ENCODE measurements at places on chromosomes 4 and X.
A peak's percentile ranks its signal among the peaks of the same experiment; 100 is the strongest.

DNA sequence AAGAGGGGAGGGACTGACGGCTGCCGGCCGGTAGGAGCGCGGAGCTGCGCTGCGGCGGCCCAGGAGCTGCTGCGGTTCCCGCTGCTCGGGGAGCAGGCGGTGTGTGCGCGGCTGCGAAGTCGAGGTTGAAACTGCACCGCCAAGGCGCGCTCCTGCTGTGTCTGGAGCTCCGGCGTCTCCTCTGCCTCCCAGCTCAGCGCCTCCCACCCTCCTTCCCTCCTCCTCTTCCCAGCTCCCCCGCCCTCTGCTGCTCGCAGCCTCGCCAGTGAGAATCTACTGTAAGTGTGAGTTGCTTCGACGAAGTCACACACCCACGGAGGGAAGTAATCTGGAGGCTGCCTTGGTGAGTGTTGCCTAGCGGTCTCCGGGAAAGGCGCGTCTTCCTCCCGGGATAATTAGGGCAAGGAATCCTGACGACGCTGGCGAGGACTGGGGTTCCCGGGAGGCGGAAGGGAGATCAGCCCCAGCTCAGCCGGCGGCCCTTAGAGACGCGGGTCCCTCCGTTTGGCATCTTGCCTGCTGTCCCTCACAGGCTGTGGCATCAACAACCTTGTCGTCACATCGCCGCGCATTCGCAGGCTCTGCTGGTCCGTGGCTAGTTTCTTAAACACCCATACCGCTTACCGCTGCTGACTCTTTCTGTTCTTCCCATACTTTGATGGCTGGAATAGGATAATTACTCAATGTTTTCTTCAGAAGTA lies at the start of gene EPHA5:
Gene EPHA5 (minus strand): TSS at position 159 of the 701 bp plus-strand sequence. CDS start 747 bp downstream, outside the sequence.
- DNase-seq: peak; percentile 81

GRCh38 chr4:127211650-127212560 lies 420.9 kb upstream of the INTU start:
- no peak for DNase-seq

DNA sequence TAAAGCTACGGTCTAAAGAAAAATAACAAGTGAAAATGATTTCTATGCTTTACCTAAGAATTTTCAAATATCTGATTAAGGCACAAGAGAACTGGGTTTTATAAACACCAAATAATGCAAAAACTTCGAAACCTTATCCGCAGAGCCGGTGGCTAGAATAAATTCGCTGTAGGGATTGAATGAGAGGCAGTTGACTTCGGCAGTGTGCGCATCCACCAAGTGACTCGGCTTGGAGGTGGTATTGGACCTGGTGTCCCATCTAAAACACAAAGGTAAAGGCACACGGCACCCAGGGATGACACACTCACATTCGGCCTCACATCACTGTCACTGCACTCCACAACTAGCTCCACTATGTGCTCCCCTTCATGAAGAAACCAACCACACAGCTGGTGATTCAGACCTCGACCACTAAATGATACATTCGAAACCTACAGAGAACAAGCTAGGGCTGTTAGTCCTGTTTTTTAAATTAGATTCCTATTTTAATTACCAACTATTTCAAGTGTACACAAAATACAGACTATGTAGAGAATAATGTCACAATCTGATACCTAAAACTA lies 17.5 kb downstream of the RBBP7 start:
- no peak for DNase-seq

- DNase-seq: no peak
Observed at GRCh38 chr4:186701273-186701672, 22.4 kb downstream of the FAT1 start.

GRCh38 chrX:77442728-77443127 lies 4.5 kb upstream of the FGF16 start:
- DNase-seq: no peak

- no peak for DNase-seq
Observed at GRCh38 chrX:24981030-24981429, 34.7 kb downstream of the ARX start.

DNA sequence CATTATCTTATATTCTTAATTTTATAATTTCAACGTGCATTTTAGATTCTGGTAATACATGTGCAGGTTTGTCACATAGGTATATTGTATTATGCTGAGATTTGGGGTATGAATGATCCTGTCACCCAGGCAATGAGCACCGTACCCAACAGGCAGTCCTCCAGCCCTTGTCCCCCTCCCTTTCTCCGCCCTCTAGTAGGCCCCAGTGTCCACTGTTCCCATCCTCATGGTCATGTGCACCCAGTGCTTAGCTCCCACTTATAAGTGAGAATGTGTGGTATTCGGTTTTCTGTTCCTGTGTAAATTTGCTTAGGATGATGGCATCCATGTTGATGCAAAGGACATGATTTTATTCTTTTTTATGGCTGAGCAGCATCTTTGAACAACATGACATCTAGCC lies 70.6 kb downstream of the RNF150 start:
- DNase-seq: no peak

GRCh38 chr4:40991908-40992307 lies 222.4 kb downstream of the APBB2 start:
- no peak for DNase-seq

GRCh38 chr4:1001561-1002130 lies 8.4 kb upstream of the SLC26A1 start:
- no peak for DNase-seq

DNA sequence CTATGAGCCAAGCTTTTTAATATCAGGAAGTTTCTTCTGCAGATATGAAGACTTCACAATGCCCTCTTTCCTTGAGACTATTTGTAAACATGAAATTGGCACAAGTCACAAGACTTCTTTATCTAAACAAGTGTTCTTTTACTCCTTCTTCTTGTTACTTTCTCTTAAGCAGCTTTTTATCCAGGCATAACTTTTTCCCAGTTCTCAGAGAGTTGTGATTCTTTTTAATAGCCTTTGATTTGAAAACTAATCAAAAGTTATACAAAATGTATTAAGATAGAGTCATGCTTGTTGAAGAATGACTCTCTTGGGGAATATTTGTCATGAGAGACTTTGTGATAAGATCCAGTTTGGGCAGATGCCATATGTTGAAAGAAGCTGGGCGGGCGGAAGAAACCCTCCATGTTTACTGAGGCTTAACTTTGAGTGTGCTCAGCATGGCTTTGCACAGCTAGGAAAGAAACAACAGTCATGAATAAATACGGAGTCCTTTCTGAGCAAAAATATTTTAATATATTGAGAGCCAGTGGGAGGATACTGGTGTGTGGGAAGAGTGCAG lies 39.3 kb downstream of the SYTL5 start:
- DNase-seq: peak; percentile 20

DNA sequence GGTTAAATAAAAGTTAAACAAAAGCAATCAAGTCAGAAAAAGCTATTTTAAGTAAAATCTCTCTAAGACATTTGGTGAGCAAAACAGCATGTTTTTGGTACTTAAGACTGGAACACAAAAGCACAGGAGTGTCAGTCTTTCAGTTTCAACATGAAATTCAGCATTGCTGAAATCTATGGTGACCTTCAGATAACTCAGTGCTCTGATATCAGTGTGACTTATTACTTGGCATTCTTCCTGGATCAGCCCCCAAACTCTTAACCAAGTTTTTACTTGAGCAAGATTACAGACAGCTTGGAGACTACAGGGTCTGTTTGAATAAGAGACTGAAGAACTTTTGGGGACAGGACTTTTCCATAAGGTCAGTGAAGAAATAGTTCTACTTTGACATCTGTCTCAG lies 437.2 kb downstream of the RAPGEF2 start:
- no peak for DNase-seq

DNA sequence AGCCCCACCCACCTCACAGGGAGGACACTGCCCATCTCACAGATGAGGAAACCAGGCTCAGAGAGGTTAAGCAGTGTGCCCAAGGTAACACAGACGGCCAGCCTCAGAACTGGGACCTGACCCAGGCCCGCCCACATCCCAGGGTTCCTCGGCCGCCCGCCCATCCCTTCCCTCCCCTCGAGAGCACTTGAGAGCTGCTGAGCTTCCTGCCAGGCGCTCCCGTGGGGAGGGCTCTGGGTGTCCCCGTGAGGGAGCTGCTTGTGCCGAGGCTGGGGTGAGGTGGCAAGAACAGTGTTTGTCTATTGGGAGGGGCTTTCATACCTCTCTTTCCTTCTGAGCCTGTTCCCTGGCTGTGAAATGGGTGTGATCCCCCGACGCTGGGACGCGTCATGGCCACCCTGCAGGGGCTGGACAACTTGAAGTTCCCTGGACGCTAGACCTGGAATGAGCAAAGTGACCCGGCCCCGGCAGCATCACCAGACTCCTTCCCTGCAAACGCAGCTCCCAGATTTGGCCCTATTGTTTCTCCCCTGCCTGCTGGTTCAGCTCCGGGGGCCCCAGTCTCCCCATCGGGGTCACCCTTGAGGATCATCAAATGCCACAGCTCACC lies 204.9 kb downstream of the AFAP1 start:
- DNase-seq: no peak

DNA sequence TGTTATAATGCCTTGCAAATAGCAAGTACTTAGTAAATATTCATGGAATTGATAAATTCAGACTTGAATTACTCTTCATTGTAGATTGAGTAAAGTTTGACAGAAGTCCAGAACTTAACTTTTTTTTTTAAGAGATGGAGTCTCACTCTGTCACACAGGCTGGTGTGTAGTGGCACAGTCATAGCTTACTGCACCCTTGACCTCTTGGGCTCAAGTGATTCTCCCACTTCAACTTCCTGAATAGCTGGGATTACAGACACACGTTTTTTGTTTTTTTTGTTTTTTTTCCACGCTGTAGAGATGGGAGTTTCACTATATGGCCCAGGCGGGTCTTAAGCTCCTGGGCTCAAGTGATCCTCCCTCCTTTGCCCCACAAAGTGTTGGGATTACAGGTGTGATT lies 32.1 kb downstream of the UBE2K start:
- DNase-seq: no peak
